Pons (tissue), 1 donor: ENCODE measurements at places on chromosomes 16 and 17.

DNA sequence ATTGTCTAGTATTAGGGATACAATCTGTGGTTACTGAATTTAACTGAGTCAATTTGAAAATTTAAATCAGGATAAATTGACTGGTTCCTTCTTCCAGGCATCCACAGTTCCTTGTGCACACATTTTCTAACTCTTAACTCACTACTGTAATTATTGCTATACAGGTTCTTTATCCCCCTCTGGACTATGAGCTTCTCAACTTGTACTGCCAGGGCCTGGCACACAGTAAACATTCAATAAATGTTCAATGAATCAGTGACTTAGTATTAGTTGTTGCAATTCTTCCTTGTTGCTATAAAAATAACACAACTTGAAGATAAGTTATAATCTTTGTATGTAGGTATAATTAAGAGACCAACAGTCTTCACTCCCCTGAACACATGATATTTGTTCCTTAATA lies 67.9 kb downstream of the SSH2 start:
- DNase-seq, result no peak

DNA sequence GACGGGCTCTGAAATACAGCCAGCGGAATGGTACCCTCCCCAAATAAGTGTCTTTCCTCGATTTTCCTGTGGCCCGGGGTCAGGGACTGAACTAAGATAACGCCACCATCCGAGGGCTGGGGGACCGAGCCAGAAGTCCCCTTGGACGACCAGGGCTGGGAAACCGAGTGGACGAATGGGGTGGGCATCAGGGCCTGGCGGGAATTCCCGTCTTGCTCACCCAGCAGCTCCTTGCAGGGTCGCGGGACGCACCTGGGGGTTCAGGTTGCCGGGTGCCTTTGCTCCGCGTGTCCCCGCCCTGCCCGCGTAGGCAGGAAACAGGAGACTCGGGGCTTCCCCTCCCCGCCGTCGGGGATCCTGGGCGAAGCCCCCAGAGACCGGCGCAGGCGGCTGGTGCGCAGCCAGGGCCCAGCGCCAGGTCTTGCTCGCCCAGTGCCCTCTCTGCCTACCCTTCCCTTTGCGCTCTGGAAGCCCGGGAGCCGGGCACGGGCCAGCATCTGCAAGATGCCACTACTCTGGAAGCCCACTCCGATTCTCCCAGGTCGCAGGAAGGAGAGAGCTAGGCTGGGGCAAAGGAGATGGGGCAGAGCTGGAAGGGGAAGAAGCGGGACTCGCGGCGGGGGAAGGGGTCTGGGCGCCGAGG lies 665 bp upstream of the GRIN2C start:
- no peak for DNase-seq

GRCh38 chr16:79437764-79438751 lies 162.5 kb downstream of the MAF start:
- peak; percentile 40 for DNase-seq

- no peak for DNase-seq
These were observed at the start of gene HSD11B2 for GRCh38 chr16:67430977-67431774. Gene HSD11B2 (plus strand): TSS chr16:67431121. CDS start chr16:67431249, 128 bp downstream.

DNA sequence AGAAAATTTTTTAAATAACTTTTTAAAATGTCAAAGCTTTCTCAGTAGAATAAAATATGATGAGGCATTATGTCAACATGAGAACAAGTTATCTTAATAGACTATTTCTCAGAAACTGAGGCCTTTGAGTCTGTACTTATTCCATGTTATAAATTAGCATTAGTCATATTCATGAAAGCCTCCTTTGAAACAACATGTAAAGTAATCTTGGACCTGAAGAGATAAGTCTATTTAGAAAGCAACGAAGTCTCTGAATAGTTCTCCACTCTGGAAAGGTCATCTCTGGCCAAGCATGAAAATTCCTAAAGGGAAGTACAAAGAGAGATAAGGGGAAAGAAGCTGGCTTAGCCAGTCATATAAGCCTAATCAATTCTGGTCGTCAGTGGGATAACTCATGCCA lies 150.8 kb downstream of the CYB561 start:
- DNase-seq, result no peak
